Hepatocyte (in vitro differentiated cells): ENCODE measurements at places on chromosomes 7 and 10. TPM values are rescaled to one million over a fixed set of nuclear protein-coding genes. Genes with fewer than 3 reads are reported as not detected.

GRCh38 chr10:112821663-112822062, 128.4 kb upstream of the TCF7L2 start:
- no peaks in the 10 kb centered on the region for H3K27me3 ChIP-seq
- no peaks in the 10 kb centered on the region for H3K36me3 ChIP-seq
- H3K27ac ChIP-seq = no peak overlapping the region
- no peaks in the 10 kb centered on the region for H3K4me1 ChIP-seq

DNA sequence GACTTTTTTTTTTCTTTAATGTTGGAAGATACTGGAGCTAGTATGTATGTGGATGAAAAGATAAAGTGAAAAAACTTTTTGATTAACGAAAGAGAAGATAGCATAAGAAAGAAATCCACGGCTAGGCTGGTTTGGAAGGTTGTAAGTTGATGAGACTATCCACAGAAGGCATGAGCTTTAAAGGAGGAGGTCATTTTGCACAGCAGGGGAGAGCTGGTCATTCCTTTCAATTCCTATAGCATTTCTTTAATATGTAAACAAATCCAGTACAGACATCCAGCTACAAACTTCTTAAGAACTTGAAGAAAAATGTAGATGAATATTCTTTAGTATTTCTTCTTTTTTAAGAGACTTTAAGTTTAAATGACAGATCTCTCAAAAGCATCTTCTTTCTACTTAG, 281.3 kb downstream of the CACNA2D1 start:
- no peak overlapping the region for H3K4me3 ChIP-seq
- no peak for DNase-seq
- no peak overlapping the region for H3K27ac ChIP-seq

DNA sequence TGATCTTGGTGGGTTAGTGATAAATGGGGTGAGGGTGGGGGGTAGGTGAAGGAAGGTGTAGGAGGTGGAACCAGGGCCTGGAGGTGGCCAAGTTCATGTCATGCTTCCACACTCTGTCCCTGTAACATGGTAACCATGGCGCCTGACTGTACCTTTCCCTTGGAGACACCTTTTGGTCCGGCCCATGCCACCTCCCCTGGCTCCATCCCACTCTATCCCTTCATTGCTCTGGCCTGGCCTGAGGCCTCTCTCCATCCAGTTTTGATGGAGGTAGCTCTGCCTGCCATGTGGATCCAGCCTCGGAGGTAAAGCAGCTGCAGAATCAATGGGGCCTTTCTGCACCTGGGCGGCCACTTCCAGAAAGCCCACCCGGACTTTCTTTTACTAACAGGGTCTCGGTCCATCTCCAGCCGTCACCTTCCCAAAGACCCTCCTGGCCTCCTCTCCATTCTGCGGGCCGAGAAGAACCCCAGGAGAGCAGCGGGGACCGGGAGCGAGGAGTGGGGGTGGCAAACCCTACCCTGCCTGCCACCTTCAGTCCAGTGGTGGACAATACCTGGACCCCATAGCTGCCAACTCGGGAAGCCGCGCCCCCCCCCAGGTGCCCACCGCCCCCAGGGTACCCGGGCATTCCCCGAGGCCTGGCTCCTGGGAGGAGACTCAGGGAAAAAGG, 504 bp upstream of the TRRAP start:
- H3K4me3 ChIP-seq = peak overlapping the region; percentile 94
- no peaks in the 10 kb centered on the region for H3K36me3 ChIP-seq
- no peaks in the 10 kb centered on the region for H3K27me3 ChIP-seq
- no peaks in the 10 kb centered on the region for H3K4me1 ChIP-seq
- peak overlapping the region; percentile 98 for H3K27ac ChIP-seq

DNA sequence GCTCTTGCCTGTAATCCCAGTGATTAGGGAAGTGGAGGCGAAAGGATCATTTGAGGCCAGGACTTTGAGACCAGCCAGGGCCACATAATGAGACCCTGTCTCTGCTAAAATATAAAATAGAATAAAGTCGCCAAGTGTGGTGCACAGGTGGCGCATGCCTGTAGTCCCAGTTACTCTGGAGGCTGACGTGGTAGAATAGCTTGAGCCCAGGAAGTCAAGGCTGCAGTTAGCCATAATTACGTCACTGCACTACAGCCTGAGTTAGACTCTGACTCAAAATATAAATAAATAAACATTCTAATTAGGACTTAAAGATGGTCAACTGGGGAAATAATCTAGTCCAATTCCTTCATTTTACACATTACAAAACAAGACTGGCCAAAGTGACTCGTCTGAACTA, 768 bp downstream of the CHCHD2 start:
- H3K36me3 ChIP-seq = no peaks in the 10 kb centered on the region
- no peaks in the 10 kb centered on the region for H3K27me3 ChIP-seq
- no peaks in the 10 kb centered on the region for H3K4me1 ChIP-seq
- H3K27ac ChIP-seq = peak overlapping the region; percentile 83

GRCh38 chr10:2897619-2898508, 169.5 kb upstream of the PFKP start:
- peaks cover 4% of the 10 kb centered on the region for H3K27me3 ChIP-seq
- no peaks in the 10 kb centered on the region for H3K4me1 ChIP-seq
- H3K36me3 ChIP-seq = no peaks in the 10 kb centered on the region
- H3K27ac ChIP-seq = no peak overlapping the region
- H3K4me3 ChIP-seq = no peak overlapping the region

The GRM8 gene
- total RNA-seq = 2.9 and 4.5 TPM in 2 replicates

The UFSP1 gene
- 3.9 TPM in 2 replicates for total RNA-seq

The MLXIPL gene
- total RNA-seq = 20.9 and 21.7 TPM in 2 replicates

The DENND2A gene
- total RNA-seq = 5.9 and 6.7 TPM in 2 replicates

The HOXA4 gene
- total RNA-seq = 1.3 and 1.4 TPM in 2 replicates

The CALY gene
- 2.3 TPM in 1 of 2 replicates, not detected in the other for total RNA-seq
